ENCODE measurements at places on chromosomes 12 and 14.

GRCh38 chr12:86257134-86257533, 943 bp upstream of the MGAT4C start:
- DNase-seq: no peak

GRCh38 chr14:100065111-100065871, at the start of gene EVL:
TSS of gene EVL (plus strand) at chr14:100065422. CDS start at chr14:100065501, 79 bp downstream.
- peak; percentile 80 for DNase-seq

- no peak for DNase-seq
Observed at GRCh38 chr14:96252323-96252998, 3.5 kb upstream of the BDKRB1 start.

- no peak for DNase-seq
Observed at GRCh38 chr12:58443981-58444371, 476.3 kb downstream of the LRIG3 start.

DNA sequence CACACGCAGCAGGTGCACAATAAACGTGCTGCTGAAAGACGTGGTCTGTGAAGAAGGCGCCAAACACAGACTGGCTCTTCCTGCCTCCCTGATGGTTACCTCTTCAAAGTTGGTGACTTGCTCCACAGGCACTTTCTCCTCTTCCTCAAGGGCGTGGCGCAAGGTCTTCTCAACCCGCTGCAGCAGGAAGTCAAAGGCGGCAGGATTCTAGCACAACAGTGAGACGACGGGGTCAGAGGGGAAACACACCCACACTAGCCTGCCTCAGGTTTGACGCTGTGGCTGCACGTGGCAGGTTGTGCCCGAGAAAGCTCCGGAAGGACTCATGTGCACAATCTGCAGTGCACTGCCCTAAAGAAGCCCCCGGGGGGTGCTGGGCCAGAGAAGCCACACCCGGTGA, 15.0 kb downstream of the POLE start:
- no peak for DNase-seq

DNA sequence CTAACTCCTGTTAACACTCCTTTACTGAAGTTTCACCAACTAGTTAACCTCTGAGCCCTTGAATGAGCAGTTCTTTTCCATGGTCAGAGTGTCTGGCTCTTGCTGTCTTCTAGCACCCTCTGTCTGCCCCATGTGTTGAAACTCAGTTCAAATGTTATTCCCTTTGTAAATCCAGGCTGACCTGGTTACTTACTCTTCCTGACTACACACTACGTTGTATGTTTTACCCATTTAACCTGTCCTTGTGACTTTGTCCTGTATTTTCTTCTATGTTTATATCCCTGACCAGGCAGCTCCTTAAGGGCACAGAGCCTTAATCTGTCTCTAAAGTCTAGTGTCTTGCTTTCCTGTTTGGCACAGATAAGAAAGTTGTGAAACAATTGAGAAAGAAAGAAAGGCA, 389.0 kb upstream of the RPL10L start:
- no peak for DNase-seq

DNA sequence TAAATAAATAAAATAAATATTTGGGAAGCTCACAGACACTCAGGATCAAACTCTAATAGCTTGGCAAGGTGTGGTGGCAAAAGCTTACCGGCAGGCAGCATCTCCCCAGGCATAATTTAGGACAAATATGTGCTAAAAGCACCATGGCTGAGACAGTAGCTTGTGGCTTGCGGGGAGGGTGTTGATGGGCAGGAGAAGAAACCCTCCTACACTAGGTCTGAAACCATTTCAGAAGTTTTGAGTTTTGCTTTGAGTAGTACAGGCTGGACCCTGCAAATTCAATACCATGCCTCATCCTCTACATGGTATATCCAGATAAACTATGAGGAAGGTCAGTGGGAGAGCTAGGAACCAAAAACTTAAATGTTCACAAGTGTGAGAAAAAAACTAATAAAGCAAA, 33.1 kb downstream of the MAP3K9 start:
- DNase-seq: no peak

- DNase-seq: no peak
Observed at GRCh38 chr12:76152181-76152807, 67.8 kb upstream of the NAP1L1 start.

DNA sequence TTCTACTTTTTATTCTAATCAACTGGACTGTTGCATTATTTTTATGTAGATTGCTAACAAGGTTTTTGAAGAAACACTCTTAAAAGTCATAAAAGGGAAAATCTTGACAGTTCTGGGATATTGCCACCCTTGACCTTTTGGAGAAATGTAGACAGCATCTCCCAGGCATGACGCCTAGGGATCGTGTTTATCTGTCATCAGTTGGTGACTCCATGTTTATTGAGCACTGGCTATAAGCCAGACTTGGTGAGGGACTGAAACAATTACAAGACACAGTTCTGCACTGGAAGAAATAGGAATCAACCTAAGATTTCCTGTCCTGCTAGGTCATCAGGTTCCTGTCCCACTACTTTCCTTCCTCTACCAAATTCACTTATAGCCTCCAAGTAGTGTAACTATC, 34.5 kb downstream of the HMGA2 start:
- no peak for DNase-seq

GRCh38 chr12:79521576-79521975, 169.2 kb downstream of the PAWR start:
- DNase-seq: no peak

- no peak for DNase-seq
Observed at GRCh38 chr12:71158361-71158882, 623 bp upstream of the TSPAN8 start.

DNA sequence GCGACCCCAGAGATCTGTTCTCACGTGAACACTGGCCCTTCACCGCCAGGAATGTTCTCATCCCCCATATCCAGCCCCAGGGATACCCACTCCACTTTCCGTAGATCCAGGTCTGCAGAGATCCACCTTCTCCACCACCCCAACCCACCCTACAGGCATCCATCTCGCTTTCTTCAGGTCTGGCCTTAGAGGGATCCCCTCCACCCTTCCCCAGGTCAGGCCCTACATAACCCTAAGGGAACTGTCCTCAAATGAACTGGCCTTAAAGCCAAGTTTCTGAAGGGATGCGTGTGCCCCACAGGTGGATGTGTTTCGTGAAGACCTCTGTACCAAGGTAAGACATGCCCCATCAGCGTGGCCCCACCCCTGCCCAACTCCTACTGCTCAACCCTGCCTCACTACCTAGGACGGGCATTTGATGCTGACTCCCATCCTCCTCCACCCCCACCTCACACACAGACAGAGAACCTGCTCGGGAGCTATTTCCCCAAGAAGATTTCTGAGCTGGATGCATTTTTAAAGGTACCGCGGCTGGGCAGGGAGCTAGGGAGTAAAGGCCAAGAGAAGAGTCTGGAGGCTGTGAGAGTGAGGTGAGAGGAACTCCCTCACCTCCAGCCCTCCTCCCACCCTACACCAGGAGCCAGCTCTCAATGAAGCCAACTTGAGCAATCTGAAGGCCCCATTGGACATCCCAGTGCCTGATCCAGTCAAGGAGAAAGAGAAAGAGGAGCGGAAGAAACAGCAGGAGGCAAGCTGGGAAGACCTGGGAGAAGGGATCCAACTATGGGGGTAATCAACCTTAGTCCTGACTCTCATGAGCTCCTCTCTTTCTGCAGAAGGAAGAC, 912 bp downstream of the PSME1 start:
- no peak for DNase-seq

All from stimulated activated CD4-positive, alpha-beta T cell treated with anti-CD3 and anti-CD28 coated beads, Interleukin-1b, Interleukin-23, amount 100 ng/mL, for 4 hours (primary cell).